ENCODE measurements at places on chromosomes 7 and 10. TPM values are rescaled to one million over a fixed set of nuclear protein-coding genes. Genes with fewer than 3 reads are reported as not detected.

PNLIPRP2 gene
- total RNA-seq, result not detected

MRPS17 gene
- 36.4 TPM for total RNA-seq

FAM131B gene
- total RNA-seq, result 0.37 TPM

LMOD2 gene
- total RNA-seq, result not detected

SUN1 gene
- total RNA-seq, result 85.8 TPM

PLAU gene
- 0.57 TPM for total RNA-seq

- peaks cover 73% of the 10 kb centered on the region for H3K4me1 ChIP-seq
- H3K4me3 ChIP-seq, result no peak overlapping the region
- no peak for DNase-seq
- H3K36me3 ChIP-seq, result peaks cover 59% of the 10 kb centered on the region
Measured at GRCh38 chr10:22704942-22705341, 9.4 kb downstream of the PIP4K2A start.

DNA sequence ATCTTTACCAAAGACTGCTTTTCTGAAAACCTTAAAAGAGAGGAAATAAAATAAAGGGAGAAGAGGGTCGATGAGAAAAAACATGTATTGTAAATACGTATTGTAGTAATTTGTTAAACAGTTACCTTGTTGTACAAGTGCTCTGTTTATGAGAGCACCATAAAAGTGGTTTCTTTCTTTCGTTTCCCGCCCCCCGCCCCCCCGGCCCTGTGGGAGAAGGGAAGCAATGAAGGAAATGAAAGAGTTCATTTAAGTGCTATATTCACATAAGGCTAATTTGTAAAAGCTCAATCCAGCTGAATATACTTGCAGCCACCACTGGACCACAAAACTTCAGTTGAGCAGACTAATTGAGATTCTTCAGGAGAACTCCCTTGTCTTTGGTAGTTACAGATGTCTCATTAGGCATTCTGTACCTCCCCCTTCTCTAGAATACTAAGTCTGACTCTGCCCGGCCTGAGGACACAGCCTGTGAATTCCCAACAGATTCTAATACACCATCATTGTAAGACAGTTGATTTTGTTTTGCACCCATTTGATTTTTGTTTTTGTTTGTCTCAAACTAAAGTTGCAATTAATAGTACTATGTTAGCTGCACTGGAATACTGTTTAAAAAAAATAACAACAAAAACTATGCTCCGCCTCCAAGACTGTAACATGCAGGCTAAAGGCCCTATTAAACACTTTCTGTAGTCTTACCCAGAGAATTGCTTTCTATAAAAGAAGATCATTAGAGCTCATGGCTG lies 124.9 kb downstream of the ARHGAP12 start:
- peaks cover 4% of the 10 kb centered on the region for H3K36me3 ChIP-seq
- no peak overlapping the region for H3K4me3 ChIP-seq
- H3K4me1 ChIP-seq, result peaks cover 6% of the 10 kb centered on the region
- H3K27ac ChIP-seq, result no peak overlapping the region

GRCh38 chr7:4683884-4684565 lies 1.9 kb downstream of the FOXK1 start:
- peak; percentile 78 for DNase-seq
- peak overlapping the region; percentile 90 for H3K4me3 ChIP-seq
- H3K36me3 ChIP-seq, result peaks cover 19% of the 10 kb centered on the region
- H3K27ac ChIP-seq, result peak overlapping the region; percentile 94
- no peaks in the 10 kb centered on the region for H3K27me3 ChIP-seq
- peaks cover 30% of the 10 kb centered on the region for H3K4me1 ChIP-seq

DNA sequence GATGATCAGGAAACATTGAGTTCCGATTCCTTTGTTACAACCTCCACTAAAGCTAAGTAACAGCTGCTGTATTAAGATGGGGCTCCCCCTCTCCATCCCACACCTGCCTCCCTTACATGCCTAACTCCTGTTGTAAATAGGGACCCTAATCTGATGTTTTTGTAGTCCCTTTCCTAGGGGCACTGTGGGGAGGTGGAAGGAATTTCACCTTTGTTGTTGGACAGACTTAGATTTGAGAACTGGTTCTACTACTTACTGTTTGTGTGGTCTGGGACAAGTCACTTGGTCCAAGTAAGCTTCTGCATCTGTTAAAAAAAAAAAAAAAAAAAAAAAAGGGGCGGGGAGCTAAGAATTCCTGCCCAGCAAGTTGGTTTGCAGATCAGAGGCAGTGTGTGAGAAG lies 42.6 kb downstream of the KIAA1217 start:
- H3K36me3 ChIP-seq, result no peaks in the 10 kb centered on the region
- no peak overlapping the region for H3K27ac ChIP-seq
- DNase-seq, result no peak
- H3K27me3 ChIP-seq, result no peaks in the 10 kb centered on the region

GRCh38 chr7:15686295-15686956 lies at the start of gene MEOX2:
Gene MEOX2 (minus strand): TSS chr7:15686683. CDS start chr7:15686402, 281 bp downstream.
- no peak for DNase-seq
- no peak within 1 kb of the TSS for H3K4me3 ChIP-seq
- H3K36me3 ChIP-seq, result no peaks in the 10 kb centered on the region

- H3K36me3 ChIP-seq, result peaks cover 46% of the 10 kb centered on the region
- H3K27ac ChIP-seq, result no peak overlapping the region
- peaks cover 3% of the 10 kb centered on the region for H3K4me1 ChIP-seq
- no peak overlapping the region for H3K4me3 ChIP-seq
- no peaks in the 10 kb centered on the region for H3K27me3 ChIP-seq
- DNase-seq, result no peak
Measured at GRCh38 chr7:30428246-30429155, 50.1 kb downstream of the NOD1 start.

DNA sequence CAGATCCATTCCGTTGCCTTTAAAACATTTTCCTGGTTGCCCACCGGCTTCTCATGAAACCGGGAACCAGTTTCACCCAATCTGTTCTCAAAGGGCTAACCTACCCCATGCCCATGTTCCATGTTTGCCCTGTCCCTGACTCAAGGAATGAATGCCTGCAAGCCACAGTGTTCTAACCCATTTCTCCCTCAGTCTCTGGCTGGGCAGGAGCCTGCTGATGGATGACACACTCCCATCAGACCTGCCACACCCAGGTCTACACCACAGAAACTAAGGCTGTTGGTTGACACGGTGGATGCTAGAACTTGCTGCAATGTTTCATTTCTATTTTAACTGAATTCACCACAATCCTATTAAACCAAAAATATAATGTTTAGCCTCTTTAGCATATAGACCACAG lies 15.6 kb downstream of the CLRN3 start:
- no peaks in the 10 kb centered on the region for H3K36me3 ChIP-seq
- no peak overlapping the region for H3K27ac ChIP-seq
- H3K4me3 ChIP-seq, result no peak overlapping the region
- H3K27me3 ChIP-seq, result peaks cover 6% of the 10 kb centered on the region

GRCh38 chr10:1057106-1057657 lies 997 bp downstream of the WDR37 start:
- peak; percentile 68 for DNase-seq
- H3K36me3 ChIP-seq, result peaks cover 43% of the 10 kb centered on the region

DNA sequence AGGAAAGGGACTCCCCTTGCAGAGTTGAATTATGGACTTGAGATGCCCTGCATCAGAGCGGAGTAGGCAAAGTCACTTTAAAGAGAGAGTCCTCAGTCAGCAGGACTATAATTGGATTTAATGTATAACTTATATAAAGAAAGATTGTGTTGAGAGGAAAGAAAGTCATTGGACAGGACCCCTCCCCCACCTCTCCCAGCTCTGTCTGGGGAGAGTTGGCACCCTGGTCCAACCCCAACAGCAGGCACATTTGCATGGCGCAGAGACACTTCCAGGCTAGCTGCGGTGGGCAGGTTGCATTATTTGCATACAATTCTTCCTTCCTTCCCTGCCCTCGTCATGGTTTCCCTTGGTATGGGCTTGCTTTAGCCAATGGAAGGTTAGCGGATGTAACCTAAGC lies 46.1 kb upstream of the NPTX2 start:
- H3K27me3 ChIP-seq, result no peaks in the 10 kb centered on the region
- DNase-seq, result no peak
- no peak overlapping the region for H3K4me3 ChIP-seq
- H3K36me3 ChIP-seq, result no peaks in the 10 kb centered on the region
- H3K27ac ChIP-seq, result no peak overlapping the region
- H3K4me1 ChIP-seq, result no peaks in the 10 kb centered on the region

- no peak overlapping the region for H3K27ac ChIP-seq
- H3K4me3 ChIP-seq, result no peak overlapping the region
- H3K36me3 ChIP-seq, result no peaks in the 10 kb centered on the region
- peaks cover 27% of the 10 kb centered on the region for H3K27me3 ChIP-seq
- no peak for DNase-seq
Measured at GRCh38 chr10:92790440-92790839, 57.9 kb upstream of the EXOC6 start.

DNA sequence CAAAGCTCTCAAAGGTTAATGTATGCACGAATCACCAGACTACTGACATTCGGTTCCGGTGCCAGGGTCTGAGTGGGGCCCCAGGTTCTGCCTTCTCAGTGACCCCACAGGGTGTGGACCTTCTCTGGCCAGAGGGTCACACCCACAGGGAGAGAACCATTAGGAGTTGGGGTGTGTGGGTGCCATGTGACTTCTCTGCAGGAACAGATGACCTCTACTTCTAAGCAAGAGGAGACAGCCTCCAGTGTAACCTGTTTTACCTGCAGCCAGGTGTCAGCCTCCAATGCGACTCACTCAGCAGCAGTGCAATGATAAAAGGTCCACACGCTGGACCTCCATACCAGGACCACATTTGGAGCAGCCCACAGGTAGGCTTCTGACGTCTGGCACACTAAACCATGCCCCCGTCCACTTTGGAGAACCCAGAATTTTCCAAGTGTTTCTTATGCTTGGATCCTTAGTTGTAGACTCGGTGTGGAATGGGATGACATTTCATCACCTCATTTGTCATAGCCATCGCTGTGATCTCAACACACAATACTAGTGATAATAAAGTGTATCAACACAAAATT lies 16.2 kb upstream of the INSIG1 start:
- no peak overlapping the region for H3K27ac ChIP-seq
- H3K36me3 ChIP-seq, result peaks cover 4% of the 10 kb centered on the region
- peaks cover 56% of the 10 kb centered on the region for H3K4me1 ChIP-seq
- no peak for DNase-seq
- H3K4me3 ChIP-seq, result no peak overlapping the region

DNA sequence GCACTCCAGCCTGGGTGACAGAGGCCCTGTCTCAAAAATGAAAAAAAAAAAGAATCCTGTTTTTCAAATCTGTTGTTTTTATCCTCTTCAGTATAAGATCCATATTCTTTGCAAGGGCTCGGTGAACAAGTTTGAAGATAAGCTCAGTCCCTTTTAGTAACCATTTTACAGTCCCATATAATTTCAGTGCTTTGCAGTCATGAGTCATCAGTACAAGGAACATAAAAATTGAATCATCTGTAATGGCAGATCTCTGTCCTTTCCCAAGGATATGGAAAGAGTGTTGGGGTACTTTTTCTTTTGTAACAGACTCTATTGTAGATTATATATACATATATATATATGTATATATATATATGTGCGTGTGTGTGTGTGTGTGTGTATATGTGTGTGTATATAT lies 52.2 kb upstream of the ZPBP start:
- peaks cover 4% of the 10 kb centered on the region for H3K27me3 ChIP-seq
- H3K36me3 ChIP-seq, result no peaks in the 10 kb centered on the region
- no peak overlapping the region for H3K27ac ChIP-seq

- H3K4me3 ChIP-seq, result no peak overlapping the region
- peaks cover 2% of the 10 kb centered on the region for H3K4me1 ChIP-seq
- no peak overlapping the region for H3K27ac ChIP-seq
- peaks cover 15% of the 10 kb centered on the region for H3K27me3 ChIP-seq
Measured at GRCh38 chr7:75711076-75711475, 27.7 kb downstream of the HIP1 start.

DNA sequence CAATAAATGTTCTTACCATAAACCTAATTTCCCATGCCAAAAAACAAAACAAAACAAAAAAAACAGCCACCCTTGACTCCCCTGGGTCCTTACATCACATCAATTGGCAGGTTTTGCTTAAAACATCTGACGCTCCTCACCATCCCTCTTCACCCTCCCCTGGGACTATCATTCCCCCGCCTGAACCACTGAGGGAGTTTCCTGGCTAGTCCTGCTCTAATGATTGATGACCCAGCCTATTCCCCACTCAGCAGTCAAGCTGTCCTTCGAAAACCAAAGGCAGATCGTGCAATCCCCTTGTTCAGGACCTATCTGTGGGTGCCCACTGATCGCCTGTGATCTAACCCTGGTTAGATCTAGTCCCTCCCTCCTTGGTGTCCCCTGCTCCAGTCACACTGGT lies 11.2 kb upstream of the FRMPD2 start:
- no peaks in the 10 kb centered on the region for H3K36me3 ChIP-seq
- no peak overlapping the region for H3K4me3 ChIP-seq
- DNase-seq, result no peak
- no peak overlapping the region for H3K27ac ChIP-seq
- peaks cover 2% of the 10 kb centered on the region for H3K27me3 ChIP-seq

DNA sequence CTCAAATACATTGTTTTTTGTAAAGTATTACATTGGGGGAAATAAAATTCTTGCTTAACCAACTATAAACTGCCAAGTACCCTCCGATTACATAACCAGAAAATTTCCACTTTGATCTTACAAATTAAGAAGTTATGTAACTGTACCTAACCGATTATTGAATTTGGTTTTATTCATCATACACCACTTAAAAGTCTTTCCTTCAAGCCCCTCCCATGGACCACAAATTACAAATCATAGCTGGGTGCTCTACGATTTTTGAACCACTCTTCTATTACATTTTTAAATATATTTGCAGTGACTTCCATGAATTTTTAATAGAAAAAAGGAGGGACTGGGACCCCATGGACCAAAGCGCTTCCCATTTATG lies 630 bp downstream of the ZNF680 start:
- DNase-seq, result no peak
- H3K27me3 ChIP-seq, result no peaks in the 10 kb centered on the region
- peaks cover 2% of the 10 kb centered on the region for H3K4me1 ChIP-seq
- H3K36me3 ChIP-seq, result peaks cover 38% of the 10 kb centered on the region
- H3K27ac ChIP-seq, result peak overlapping the region; percentile 98
- peak overlapping the region; percentile 100 for H3K4me3 ChIP-seq

DNA sequence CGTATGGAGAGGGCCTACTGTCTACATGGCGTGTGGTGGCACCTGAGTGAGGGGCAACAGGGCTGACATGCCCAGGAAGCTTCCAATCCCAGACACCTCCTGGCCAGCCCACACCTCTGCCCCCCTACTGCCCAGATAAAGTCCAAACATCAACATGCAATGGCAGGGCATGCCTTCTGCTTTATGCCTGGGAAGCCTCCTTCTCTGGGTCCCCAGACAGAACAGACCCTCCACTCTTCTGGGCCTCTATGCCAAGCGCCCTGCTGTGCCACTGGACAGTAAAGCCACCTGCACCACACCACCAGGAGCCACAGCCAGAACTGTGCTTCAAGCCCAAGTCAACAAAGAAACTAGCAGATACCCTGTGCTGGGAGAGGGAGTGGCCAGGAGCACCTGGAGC lies 12.5 kb downstream of the TMEM72 start:
- DNase-seq, result no peak
- H3K4me3 ChIP-seq, result no peak overlapping the region
- no peak overlapping the region for H3K27ac ChIP-seq
- H3K36me3 ChIP-seq, result no peaks in the 10 kb centered on the region
- peaks cover 19% of the 10 kb centered on the region for H3K27me3 ChIP-seq

GRCh38 chr10:67852761-67853160 lies 14.8 kb upstream of the DNAJC12 start:
- H3K36me3 ChIP-seq, result peaks cover 1% of the 10 kb centered on the region
- no peak overlapping the region for H3K27ac ChIP-seq
- peaks cover 18% of the 10 kb centered on the region for H3K4me1 ChIP-seq

GRCh38 chr10:104098358-104098925 lies 12.8 kb upstream of the COL17A1 start:
- no peak overlapping the region for H3K4me3 ChIP-seq
- DNase-seq, result no peak
- H3K4me1 ChIP-seq, result peaks cover 5% of the 10 kb centered on the region
- H3K27me3 ChIP-seq, result peaks cover 16% of the 10 kb centered on the region
- no peaks in the 10 kb centered on the region for H3K36me3 ChIP-seq
- no peak overlapping the region for H3K27ac ChIP-seq

GRCh38 chr10:61029411-61029810 lies 85.4 kb upstream of the RHOBTB1 start:
- no peaks in the 10 kb centered on the region for H3K36me3 ChIP-seq
- H3K27ac ChIP-seq, result no peak overlapping the region
- no peaks in the 10 kb centered on the region for H3K4me1 ChIP-seq
- DNase-seq, result no peak
- no peak overlapping the region for H3K4me3 ChIP-seq
